ENCODE measurements at places on chromosomes 16 and 17.
A peak's percentile ranks its signal among the peaks of the same experiment; 100 is the strongest.

DNA sequence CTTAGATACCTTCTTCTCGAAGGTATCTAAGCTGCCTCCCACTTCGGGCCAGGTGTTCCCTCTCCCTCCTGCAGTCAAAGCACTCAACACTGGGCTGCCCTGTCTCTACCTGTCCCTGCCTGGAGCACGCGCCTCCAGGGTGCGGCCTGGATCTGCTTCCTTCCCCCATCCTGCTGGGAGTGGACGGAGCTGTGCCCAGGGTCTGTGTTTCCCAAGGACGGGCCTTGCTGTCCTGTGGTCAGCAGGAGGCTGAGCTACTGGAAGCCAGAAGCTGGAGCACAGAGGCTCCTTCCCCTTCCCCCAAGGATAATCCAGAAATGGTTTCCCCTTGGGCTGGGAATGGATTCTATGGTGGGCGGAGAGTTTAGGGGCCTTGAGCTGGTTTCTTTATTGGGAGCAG is 16.7 kb downstream of the LLGL2 start:
- DNase-seq = no peak

DNA sequence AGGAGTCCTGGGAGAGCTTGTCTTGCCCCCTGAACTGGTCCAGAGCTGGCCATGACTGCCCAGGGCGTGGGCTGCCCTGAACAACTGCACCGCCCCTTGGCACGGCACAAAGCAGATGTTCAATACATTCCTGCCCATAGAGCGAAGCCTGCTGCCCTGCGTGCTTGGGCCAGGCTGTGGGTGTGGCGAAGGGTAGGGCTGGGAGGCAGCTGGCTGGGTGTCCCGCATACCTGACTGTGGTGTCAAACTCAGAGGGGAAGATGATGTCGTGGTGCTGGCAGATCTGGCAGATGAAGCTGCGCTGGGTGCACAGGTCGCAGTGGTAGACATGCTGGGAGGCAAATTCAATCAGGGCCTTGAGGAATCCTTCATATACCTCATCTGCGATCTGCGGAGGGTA is 124.2 kb upstream of the SMURF2 start:
- DNase-seq = no peak

GRCh38 chr16:47644166-47644565 is 183.0 kb downstream of the PHKB start:
- DNase-seq = no peak

DNA sequence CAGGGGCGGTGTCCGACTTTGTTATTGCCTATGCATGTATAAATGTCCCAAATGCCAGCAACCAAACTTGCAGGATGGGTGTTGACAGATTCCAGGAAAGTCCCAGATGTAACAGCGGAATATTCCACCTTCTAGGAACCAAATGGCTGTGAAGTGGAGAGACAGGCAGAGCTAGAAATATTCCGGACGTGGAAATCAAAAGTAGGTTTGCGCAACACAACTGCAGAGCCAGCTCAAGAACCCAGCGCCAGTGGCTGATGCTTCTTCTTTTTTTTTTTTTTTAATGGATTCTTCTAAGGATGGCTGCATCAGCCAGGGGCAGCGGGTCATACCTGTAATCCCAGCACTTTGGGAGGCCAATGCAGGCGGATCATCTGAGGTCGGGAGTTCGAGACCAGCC is 601.7 kb downstream of the MAF start:
- no peak for DNase-seq

DNA sequence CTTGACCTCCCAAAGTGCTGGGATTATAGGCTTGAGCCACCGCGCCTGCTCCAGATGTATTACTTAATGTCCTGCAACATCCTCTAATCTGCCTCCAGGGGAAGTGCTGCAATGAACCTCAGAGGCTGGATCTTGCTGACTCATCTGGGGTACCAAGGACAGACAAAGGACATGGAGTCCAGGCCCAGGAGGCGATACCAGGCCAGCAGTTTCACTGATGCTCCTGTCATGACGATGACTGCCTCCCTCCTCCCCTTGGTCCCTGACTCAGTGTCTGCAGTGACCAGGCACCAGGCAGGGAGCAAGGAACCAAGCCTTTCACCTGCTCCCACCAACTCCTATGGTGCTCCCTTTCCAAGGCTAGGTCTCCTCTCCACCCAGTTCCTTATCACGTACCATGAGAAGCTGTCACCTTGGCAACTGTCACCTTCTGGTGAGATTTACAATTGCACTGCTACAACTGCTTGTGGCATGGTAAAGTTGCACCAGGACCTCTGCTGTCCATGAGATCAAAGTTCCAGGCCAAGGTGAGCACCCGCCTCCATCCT is 21.6 kb upstream of the PHOSPHO1 start:
- DNase-seq = no peak

DNA sequence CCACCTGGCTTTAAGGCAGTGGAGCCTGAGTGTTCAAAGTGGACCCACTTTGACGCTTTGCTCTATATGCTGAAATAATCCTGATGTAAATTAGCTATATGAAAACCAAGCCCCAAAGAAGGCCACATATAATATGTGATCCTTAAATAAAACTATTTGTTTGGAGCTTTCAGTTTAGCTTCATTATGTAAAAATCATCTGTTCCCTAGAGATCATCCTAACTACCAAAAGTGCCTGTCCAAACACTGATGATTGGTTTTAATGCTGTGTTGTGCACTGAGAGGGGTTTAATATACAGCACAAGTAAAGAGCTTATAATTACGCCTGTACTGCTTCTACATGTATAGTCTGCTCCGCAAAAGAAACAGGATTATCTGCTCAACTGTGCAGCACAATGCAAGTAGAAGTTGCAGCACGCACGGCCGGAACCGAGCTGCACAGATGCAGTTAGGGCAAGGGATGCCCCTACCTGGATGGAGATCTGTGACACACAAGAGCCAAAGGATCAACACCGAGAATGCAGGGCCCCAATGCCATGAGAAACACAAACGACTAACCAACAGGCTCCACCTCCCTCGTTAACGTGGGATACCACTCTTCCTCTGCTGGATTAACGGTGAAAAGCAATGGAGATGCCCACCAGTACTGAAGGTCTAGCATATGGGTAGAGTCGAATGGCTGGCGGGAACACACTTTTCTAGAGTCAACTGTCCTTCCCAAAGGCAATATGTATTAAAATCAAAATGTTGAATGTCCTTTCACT is 20.5 kb downstream of the USP7 start:
- no peak for DNase-seq

GRCh38 chr16:69131167-69131838 is 1.1 kb downstream of the CHTF8 start:
- no peak for DNase-seq

- DNase-seq = no peak
Measured at GRCh38 chr16:55660828-55661227, 5.0 kb downstream of the SLC6A2 start.

DNA sequence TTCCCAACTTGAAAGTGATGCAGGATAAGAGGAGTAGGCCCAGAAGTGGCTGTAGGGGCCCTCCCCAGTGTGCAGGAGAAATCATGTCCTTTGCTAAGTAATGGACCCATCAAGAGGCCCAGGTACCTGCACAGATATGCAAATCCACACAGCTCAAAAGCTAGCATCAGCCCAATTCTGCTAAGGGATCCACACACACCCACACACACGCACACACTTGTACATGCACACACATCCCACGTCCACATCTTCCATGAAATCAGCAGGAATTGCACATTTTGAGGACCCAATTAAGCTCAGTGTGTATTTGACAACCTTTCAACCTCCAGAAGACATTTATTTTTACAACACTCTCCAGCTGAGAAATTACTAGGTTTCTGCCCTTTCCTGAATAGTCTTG is 184.8 kb downstream of the C16orf78 start:
- no peak for DNase-seq

DNA sequence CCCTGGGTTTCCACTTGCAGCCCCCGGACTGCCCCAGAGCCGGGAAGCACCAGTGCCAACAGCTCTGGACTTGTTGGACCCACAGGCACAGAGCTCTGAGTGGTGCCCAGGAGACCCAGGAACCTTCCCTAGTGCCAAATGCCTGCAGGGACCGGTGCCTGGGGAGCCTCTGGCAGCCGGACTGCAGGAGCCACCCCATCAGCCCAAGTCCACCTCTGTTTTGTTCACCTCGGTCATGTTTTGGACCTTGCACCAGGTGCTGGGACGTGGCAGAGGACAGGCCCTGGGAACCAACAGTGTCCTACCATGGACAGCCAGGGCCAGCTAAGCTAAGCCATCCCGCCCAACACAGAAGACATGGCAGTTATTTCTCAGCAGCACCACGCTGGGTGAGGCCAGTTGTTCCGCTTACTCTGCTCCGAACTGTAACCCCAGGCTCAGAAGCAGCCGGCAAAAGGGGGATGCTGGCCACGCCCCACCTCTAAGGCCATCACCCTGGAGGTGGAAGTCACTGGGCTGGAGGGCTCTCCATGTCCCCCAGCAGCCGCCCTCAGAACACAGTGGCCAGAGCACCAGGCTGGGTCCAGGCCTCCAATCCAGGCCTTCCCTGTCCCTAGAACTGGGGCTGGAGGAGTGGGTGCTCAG is 79.8 kb downstream of the AMFR start:
- no peak for DNase-seq

DNA sequence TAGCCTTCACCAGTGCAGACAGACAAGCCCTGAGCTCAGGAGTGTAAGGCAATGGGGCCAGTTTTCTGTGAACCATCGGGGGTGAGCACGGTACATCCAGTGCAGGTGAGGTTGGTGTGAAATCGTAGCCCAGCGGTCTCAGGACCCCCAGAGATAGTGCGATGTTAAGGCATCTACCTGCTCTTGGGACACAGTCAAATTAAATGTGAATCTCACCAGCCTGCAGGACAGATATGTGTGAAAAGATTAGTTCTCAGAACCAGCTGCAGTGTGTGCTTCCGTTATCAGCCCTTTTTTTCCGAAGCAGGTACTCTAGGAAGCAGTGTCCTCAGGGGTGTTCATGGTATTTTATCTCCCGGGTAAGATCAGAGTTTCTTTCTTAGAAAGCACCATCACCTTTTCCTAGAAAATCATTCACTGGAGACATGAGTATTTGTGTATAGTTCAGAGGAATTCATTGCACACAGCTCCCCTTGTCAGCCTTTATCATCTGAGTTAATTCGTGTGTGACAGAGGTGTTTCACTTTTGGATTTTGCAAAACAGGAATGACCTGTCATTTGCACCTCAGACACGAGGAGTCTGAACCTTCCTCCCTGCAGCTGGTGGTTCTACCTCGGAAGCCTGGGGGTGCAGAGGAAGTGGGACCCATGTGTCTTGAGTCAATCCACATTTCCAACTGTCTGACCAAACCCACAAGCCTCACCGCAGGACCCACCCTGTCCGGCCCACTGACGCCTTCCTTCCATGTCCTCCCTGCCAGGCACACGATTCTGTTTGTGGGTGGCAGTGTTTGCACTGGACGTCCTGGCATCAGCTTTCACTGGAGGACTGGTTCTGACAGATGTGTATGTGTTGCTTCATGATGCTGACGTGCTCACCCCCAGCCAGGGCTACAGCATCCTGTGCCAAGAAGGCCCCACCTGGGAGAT is 107.8 kb downstream of the CLEC16A start:
- no peak for DNase-seq

DNA sequence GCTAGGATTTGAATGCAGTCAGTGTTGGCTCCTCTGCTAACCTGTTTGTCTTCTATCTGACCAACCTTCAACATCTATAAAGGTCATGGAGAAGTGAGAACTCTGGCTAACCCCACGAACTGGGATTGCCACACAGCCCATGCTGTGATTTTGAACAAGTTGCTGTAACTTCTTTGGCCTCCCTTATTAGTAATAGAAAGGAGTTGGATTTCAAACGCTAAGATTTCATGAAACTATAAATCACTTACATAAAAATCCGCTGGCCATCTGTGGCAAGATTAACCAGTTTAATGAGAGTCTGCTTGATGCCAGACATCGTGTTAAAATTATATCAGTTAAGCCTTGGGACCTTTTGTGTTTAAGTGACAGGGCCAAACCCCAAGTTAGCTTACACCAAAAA is 53.4 kb downstream of the HSD17B2 start:
- DNase-seq = no peak

- peak; percentile 86 for DNase-seq
Measured at GRCh38 chr16:23452572-23453337, at the start of gene COG7. Gene COG7, minus strand, starts transcription at chr16:23453189. Its CDS starts 195 bp downstream, at chr16:23452994.
